ENCODE measurements at places on chromosomes 6 and 20.

- DNase-seq, result no peak
Observed at GRCh38 chr6:14380901-14381828, 263.6 kb downstream of the CD83 start.

DNA sequence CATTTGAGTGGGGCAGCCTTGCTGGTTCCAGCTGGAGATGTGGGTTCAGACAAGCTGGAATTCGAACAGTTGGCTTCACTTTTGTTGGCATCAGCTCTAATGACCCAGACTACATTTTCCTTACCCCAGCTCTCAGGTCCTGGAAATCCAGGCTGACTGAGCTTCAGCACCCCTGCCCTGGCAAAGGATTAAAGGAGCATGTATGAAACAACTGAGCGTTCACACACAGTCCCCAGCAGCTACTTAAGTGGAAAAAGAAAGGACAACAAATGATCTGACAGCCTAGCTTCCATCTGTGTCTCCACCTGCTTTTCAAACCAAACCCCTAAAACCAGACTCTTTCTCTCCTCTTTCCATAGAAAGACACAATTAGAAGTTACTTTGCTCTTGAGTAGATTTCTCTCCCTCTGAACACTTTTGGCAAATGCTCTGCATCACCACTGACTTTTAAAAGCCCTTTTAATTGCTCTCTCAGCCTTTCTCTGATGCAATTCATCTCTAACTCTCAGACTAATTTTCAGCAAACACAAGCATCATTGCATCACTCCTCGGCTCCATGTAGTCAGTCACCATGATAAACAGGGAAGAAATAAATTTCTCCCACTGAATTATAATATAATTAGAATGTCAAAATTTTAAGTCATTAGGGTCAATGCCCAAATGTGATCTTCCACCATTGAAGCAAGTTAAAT lies 28.1 kb downstream of the ROS1 start:
- DNase-seq, result peak; percentile 47

- DNase-seq, result no peak
Observed at GRCh38 chr6:108888745-108889144, 40.5 kb downstream of the ARMC2 start.

DNA sequence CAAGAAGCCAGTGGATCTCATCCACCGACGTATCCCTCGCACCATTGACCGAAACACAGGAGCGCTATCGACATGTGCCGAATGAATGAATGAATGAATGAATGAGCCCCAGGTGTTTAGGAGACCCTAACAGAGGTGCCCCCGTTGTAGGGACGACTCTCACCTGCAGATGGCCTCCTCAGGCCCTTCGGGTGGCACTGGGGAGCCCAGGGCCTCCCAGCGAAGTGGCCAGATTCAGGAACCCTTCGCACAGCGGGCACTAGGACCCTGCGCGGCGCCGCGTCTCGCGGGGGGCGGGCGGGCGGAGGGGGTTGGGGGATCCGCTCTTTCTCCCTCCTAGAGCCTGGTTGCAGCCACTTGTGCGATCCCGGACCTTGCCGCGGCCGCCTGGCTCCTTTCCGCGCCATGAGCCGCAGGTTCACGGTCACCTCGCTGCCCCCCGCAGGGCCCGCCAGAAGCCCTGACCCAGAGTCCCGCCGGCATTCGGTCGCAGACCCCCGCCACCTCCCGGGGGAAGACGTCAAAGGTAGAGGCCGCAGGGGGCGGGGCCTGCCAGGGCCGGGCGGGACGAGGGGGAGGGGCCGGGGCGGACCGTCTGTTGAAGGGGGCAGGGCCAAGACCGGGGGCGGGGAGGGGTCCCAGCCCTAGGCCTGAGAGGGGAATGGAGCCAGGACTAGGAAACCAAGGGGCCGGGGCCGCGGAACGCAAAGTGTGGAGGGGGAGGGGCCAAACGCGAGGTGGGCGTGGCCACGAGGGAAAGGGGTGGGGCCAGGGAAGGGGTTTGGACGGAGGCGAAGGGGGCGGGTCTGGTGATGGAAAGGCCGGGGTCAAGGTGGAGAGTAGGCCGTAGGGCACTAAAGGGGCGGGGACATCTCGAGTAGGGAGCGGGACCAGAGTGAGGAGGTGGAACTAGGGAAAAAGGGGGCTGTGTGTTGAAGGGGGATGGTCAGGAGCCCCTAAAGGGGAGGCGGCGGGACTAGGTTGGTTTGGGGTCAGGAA lies 7.4 kb upstream of the SLC12A5 start:
- no peak for DNase-seq

GRCh38 chr6:137780447-137781034 lies 86.5 kb upstream of the TNFAIP3 start:
- DNase-seq, result no peak

GRCh38 chr6:127554435-127555006 lies 22.5 kb upstream of the C6orf58 start:
- peak; percentile 35 for DNase-seq

DNA sequence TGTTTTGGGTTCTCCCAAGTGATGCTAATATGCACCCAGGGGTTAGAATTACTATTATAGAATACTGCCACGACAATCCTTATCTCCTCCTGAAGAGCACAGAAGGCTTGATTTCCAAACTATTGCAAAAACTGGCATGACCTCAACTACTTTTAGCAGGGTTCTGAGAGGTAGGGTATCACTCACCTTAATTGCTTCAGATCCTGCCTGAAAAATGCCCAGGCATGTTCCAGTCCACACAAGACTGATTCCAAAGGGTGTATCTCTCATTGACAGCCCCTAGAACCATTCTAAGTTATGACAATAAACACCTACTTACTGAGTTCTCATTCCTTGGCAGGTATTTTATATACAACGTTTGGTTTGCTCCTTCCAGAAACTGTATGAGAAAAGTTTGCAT lies 5.0 kb upstream of the DSE start:
- no peak for DNase-seq

DNA sequence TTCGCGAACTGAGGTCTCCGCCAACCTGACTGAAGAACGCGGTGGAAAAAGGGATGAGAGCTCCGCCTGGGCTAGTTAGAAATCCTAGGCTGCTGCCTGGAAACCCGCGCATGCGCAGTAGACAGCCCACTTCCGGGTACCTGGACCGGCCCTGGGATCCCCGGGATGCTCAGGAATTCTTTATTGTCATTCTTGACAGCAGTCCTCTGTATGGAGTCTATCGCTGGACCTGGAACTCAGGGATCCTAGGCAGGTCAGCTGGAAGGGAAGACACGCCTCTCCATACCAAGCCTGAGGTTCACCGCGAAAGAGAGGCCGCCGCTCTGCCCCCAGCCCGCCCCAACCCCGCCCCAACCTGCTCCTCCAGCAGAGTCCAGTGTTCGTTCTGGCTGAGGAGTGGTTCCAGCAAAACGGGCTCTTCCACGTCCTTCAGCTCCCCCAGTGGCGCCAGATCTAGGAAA lies 1379.2 kb upstream of the DEFB115 start:
- no peak for DNase-seq

DNA sequence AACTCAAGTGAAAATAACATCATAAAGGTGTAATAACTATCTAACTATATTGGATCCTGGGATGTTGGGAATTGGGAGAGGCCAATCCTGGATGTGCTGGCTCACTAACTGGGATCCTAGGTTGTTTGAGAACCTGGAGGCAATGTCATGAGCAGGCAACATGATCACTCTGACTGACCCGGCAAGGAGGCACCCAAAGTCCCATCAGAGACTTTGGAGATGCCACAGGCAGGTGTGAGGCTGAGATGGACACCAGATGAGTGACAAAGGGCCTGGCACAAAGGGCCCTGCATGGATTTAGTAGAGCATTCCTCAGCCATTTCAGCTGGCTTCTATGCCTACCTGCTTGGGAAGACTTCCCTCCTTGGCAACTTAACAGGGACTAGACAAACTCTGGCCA lies 38.4 kb upstream of the MYLIP start:
- DNase-seq, result no peak

DNA sequence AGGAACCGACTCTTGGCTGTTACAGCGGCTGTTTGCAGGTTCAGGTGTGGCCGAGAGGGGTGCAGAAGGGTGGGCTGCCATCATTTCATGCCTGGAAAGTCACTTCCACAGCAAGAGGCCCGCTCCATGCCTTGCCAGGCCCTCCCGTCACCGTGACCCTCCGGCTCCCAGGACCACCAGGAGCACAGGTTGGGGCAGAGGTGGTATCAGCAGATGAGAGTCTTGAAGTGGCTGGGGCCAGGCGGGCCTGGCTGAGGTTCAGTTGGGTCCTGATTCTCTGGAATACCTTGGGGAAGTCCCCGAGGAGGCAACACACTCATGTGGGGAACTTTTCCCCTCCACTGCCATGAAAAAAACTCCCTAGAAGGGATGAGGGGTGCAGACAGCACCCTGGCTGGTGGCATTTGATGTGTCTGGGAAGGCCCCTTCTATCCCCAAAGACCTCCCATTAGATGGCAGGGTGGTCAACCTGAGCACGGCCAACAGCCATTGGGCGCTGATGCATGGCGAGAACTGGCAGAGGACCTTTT lies 34.2 kb upstream of the IRF4 start:
- DNase-seq, result no peak

DNA sequence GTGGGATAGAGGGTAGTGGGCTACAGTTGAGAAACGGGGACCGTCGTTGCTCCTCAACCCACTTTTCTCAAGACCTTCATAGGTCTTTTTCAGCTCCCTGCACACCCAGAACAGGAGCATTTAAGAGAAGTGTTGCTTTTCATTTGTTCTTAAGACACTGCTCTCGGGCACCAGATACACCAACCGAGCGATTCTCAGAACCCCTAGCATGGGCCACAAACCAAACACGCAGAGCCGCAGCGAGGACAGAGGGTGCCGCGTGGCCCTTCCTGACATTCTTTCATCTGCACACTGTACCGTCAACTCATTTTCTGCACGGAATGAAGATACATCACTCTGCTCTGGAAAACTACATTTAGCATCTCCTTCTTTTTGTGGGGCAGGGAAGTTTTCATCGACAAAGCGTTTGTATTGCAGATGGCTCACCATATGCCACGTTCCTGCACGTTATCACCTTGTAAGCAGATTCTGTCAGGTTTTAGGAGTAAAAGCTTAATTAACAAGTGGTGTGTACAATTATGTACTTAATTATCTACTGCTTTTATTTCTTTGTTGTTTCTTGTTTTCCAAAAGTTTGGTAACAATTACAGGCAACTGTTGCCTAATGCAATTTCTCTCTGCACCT lies 70.4 kb upstream of the MLN start:
- no peak for DNase-seq

DNA sequence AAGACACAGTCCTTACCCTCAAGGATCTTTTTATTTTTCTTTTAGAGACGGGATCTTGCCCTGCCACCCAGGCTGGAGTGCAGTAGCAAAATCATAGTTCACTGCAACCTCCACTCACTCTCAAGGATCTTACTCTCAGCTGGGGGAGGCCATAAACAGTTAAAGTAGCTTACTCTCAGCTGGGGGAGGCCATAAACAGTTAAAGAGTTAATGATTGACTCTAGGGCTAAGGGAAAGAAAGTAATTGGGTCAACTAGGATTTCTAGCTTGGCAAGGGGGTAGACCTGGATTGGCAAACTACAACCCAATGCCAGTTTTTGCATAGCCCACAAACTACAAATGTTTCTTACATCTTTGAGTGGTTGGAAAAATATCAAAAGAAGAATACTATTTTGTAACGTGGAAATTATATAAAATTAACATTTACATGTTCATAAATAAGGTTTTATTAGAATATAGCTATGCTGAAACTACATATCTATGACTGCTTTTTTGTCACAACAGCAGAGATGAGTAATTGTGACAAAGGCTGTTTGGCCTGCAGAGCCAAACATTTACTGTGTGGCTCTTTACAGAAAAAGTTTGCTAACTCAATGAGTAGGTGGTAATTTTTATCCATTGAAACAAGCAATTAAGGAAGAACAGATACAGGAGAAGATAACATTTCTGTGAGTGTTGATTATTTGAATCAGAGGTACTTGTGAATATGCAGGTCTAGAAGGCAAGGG lies 46.4 kb downstream of the PTPRA start:
- no peak for DNase-seq

DNA sequence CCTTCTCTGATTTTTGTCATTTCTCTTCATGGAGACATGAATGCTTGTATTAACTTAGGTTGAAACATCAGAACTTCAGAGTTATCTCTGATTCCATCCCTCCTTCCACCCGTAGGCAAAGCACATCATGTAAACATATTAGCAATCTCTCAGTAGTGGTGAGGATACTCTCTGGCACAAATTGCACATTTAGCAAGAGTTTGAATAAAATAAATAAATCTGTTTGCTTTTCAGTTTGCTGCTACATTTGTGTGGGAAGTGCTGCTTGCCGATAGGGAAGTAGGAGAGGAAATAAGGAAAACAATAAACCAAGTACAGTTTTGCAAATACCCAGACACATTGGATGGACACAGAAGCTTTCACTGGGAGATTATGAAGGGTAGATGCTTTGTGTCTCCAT lies 359.0 kb downstream of the BCKDHB start:
- DNase-seq, result no peak

- no peak for DNase-seq
Observed at GRCh38 chr6:160305926-160306713, 42.1 kb upstream of the SLC22A3 start.

- DNase-seq, result peak; percentile 60
Observed at GRCh38 chr6:16964553-16965499, 137.0 kb upstream of the STMND1 start.

DNA sequence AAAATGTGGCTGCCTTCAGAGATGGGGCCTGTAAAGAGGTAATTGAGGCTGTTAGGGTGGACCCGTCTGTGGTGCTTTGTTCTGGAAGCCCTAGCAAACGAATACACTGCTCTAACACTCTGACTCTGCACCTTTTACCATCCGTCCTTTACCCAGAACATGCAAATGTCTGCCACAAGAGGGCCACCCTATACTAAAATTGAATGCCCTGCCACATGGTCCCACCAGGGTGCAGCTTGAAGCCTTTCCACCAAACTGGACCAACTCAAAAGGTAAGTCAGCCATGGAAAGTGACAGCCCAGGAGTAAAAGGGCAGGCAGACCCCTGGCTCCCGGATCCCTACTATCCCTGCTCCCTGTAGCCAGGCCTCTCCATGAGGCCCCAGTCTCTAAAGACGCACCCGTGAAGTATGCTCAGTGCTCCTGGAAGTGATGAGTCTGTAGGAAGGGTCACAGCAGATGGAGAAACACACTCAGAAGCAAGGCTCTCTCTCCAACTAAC lies 5.8 kb upstream of the BFSP1 start:
- DNase-seq, result peak; percentile 75

GRCh38 chr6:5778317-5778857 lies 228.3 kb downstream of the NRN1 start:
- no peak for DNase-seq
